ENCODE measurements at places on chromosomes 7 and 10.

GRCh38 chr10:79250259-79250658 lies 97.0 kb upstream of the PPIF start:
- no peak for DNase-seq

DNA sequence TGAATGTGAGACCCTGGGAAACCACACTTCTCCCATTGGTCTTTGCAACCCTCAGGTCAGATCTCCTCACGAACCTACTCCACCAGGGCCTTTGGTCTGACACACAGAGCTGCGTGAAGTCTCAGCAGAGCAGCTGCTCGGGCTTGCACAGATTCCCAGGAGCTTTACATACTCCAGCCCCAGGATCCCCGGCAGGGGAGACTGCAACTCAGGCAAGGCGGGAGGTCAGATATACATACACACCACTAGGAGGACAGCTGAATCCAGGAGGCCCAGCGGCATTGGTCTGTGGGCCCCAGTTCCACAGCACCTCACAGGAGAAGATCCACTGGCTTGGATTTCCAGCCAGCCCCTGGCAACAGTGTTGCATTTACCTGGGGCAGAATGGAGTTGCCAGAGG lies 239.2 kb downstream of the GPAM start:
- DNase-seq: no peak

DNA sequence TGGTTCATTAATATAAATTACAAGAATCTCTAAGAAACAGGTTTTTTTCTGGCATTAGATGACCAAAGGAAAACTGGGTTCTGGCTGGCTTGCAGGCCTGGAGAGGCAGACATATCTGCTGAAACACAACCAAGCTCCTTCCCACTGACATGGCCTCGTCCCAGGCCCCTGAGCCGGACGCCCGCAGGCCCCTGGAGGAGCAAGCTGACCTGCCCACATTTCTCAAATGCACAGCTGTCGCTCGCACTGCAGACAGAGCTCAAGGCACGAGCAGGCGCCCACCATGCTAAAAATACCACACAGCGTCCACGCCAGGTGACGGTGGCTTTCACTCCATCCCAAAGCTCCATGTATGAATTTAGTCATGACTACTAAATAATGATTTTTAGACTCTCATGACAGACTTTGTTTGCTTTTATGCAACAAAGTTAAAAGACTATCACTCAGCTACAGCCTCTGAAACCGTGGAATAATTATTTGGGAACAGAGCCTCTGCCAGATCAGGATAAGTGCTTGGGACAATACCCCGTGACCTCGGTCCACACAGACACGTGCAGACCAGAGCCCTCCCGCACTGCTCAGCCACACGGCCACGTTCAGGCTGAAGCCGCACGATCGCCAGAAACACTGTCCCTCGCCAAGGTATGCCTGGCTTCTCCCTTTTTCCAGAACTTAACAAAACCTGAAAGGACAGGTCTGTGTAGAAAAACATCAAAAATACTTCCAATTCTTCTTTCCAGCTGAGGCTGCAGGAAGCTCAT lies 71.1 kb downstream of the DIP2C start:
- DNase-seq: no peak

DNA sequence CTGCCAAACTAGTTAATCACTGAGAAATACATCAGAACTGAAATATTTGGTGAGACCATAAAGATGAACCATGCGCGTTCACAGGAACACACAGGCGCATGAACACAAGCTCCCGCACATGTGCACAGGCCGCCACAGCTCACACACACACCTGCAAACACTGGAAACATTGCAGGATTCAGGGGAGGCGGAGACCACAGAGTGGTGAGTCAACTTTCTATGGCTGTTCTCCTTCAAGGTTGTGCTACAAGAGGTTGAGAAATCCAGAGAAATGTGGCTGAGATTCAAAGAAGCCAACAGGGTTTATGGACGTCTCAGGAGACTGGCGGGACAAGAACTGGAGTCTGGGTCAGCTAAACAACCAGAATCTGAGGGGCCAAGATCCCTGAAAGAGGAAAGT lies 17.8 kb downstream of the ESYT2 start:
- no peak for DNase-seq

DNA sequence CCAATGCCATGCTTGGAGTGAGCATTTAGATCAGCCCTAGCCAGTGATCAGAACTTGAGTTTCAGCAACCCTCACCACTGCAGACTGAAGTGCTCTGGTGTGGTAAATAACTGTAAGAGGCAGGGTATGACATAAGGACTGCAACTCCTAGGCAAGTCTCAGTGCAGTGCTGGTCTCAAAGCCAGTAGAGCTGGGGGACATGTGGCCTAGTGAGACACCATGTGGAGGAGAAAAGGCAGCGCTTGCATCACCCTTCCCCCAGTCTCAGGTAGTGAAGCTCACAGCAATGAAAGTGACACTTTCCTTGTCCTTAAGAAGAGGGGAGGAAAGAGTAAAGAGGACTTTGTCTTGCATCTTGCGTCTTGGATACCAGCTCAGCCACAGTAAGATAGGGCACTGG lies 386.8 kb upstream of the POT1 start:
- no peak for DNase-seq

DNA sequence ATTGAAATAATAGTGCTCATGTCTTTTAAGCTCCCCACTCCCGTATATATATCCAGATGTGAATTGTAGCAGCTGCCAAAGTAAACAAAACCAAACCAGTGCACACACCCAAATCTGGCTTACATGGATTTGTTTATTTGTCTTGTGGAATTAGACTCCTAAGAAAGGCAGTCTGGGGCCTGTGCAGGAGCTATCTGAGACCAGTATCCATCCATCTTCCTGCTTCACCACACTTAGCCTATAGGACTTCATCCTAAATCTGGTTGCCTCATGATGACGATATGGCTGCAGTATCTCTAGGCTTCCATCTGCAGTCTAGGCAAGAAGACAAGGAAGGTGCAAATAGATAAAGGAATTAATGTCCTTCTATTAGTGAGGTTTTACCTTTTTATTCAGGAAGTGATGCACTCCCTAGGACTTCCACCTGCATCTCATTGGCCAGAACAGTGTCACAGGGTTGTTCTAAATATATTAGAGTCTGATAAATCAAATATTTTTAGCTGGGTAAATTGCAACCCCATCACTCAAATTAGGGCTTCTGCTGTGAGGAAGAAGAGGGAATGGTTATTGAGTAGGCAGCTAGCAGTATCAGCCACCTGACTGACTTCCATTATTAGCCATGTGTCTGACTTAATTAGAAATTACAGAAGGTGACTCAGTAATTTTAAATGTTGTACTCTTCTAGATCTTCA lies 6.0 kb downstream of the WIPF3 start:
- no peak for DNase-seq

- peak; percentile 19 for DNase-seq
These were observed 1.8 kb downstream of the ZMYND11 start for GRCh38 chr10:137031-137430.

- no peak for DNase-seq
These were observed 199.2 kb upstream of the KIAA1217 start for GRCh38 chr10:24009736-24010135.

- peak; percentile 18 for DNase-seq
These were observed 62.5 kb upstream of the TOMM7 start for GRCh38 chr7:22884911-22885788.

GRCh38 chr7:81562581-81562980 lies 207.3 kb downstream of the HGF start:
- no peak for DNase-seq

DNA sequence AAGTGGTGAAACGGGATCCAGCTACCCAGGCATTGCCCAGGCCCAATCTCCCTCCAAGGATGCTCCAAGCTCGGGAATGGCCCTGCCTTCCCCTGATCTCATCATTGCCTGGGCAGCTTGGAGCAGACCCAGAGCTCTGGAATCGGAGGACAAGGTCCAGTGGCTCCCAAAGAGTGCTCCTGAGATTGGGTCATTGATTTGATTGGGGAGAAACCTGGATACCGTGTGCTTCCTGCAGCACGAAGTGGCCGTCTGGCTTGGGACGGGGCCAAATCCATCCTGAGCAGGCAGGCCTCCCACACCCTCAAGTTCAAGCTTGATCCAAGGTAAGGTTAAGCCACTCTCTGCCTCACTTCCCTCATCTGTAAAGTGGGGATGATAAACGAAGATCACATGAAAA lies 69.9 kb downstream of the OAT start:
- no peak for DNase-seq

DNA sequence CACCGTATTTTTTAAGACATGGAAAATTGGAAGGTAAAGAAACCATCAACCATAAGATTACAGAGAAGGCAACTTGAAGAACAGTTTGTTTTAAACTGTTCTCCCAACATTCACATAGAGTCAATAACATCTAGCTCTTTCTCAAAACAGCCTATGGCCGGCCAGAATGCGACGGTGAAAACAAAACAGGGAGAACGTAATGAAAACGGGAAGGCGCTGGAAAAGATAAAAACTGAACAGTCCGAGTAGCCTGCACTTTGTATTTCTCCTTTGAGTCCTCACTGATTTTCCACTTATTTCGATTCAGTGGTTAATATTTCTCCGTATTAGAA lies 637 bp downstream of the MICU1 start:
- no peak for DNase-seq

DNA sequence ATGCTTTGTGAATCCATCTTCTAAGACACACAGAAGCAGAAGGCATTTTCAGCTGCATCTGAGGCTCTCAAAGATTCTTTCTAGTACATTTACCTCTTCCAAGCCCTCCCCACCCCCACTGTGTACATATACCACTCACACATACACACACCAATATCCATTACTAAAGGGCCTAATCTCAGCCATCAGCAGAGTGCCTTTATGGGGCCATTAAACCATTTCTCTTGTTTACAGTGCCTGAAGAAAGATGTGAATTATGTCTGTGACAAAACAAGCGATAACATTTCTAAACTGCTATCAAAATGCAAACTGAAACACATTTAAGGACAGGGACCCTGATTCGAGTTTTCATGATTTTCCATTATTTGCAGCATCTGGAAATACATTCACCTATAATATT lies 40.0 kb downstream of the ETV1 start:
- DNase-seq: no peak

DNA sequence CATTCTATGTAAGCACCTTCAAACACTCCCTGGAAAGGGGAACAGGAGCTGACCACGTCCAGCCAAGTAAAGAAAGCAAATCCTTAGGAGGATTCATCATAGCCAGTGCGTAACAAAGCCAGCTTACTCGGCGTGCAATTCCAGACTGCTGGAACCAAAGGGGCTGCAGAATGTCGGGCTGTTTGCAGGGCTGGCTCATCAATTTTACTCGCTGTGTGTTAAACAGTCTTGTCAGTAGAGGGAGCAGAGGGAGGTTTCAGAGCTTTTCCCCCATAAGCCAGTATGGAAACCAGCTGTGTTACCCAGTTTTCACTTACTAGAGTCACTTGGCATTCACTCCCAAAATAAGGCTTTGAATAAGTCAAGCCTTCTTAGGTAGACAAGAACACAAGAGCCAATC lies 127.1 kb downstream of the KMT2E start:
- DNase-seq: peak; percentile 16

- DNase-seq: no peak
These were observed 18.7 kb downstream of the CCDC136 start for GRCh38 chr7:128810473-128810872.

Data from GM19239 (cell line).